ENCODE measurements at places on chromosomes 5 and 9. TPM values are rescaled to one million over a fixed set of nuclear protein-coding genes. Genes with fewer than 3 reads are reported as not detected.
A peak's percentile ranks its signal among the peaks of the same experiment; 100 is the strongest.

DNA sequence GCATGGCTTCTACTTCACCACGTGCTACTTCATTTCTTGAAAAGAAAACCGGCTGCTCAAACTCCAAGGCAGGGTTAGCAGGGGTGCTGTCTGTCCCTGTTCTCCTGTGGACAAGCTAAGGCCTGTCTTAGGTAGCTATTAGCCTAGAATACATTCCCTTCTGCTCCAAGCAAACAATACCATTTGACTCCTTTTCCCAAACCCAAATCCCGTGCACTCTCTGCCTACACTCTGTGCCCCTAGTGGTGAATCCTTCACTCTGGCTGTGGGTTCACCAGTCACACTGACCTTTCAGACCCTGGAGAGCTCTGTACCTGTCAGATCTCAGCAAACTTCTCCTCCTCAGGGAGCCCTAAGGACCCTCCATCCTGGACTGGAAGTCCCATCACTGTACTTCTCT lies 211.6 kb downstream of the SLIT3 start:
- no peak for DNase-seq

- DNase-seq: no peak
Measured at GRCh38 chr5:67037171-67037570, 159.4 kb downstream of the CD180 start.

DNA sequence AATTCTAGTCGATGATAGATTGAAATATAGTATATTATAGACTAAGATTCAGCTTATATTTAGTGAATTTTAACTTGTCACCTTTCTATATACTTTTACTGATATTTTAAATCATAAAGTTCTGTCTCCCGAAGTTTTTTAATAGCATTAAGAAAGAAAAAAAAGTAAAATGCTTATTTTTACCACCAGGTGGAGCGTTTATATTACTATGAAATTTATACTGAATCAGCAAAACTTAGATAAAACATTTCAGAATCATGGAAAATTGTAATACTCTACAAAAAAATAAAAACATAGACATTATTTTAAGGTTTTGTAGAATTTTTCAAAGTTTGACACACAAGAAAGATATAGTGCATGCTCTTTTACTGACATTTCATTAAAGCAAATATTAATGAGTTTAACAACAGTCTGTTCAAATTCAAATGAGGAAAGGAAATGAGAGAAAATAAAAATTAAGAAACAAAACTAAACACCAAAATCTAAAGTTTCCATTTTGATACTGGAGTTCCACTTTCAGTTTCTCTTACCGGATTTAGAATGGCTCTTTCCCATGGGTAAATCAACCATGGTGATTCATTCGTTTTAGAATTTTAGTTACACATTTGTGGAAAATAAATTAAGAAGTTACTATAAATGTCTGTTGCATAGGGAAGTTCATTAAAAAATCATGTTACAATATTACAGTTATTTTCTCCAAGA lies 1035.3 kb downstream of the CDH12 start:
- no peak for DNase-seq

- no peak for DNase-seq
Measured at GRCh38 chr5:598564-598890, 13.6 kb upstream of the CEP72 start.

- DNase-seq: peak; percentile 33
Measured at GRCh38 chr9:137244486-137245449, 3.7 kb downstream of the TUBB4B start.

DNA sequence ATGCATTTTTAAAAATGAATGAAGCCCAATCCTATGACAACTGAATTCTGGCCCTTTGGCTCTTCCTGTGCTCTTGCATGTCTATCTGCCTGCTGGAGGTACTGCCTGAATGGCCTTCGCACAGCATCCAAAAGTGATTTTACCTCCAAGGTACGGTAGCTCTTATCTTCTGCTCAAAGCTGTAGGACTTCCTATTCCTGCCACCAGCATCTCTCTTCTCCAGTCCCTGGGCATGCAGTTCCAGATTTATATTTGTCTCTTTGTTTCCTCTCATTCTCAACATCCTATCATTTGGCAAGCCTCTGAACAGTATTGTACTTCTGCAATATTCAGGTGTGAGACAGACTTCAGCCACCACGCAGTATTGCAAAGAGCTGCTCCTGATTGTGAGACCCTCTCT lies 43.7 kb upstream of the SH3GL2 start:
- no peak for DNase-seq

PLCXD3 gene
- 0.20 TPM for total RNA-seq

FAM78A gene
- 0.24 TPM for total RNA-seq

PHF24 gene
- total RNA-seq: not detected

All from RPMI7951 (cell line).